ENCODE measurements at places on chromosomes 6 and 20.

- DNase-seq: no peak
Observed at GRCh38 chr6:162706232-162706631, 21.3 kb downstream of the PRKN start.

- DNase-seq: no peak
Observed at GRCh38 chr20:57794600-57795341, 85.0 kb upstream of the PMEPA1 start.

- no peak for DNase-seq
Observed at GRCh38 chr6:163260111-163260895, 154.2 kb upstream of the QKI start.

DNA sequence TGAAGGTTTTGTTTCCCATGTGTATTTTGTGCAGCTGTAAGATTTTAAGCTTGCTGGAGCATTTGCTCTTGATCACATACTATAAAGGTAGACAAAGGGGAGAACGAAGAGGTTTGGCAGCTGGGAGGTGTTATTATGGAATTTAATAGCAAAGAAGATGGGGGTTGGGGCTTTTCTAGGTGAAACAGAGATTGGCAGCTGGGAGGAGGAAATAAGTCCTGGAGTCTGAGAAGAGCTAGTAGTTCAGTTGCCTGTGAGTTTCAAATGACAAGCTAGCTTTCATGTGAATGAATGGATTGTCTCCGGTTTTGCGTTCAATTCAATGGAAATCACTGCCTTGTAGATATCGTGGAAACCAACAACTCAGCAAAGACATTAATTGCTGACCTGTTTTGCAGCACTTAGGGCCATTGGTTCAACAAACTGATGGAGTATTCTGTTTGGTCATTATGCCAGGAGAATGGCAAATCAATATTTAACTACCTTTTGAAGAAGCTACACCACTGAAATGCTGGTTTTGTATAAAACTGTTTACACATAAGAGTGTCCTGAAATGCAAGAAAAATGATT is 38.1 kb upstream of the FLRT3 start:
- DNase-seq: no peak

DNA sequence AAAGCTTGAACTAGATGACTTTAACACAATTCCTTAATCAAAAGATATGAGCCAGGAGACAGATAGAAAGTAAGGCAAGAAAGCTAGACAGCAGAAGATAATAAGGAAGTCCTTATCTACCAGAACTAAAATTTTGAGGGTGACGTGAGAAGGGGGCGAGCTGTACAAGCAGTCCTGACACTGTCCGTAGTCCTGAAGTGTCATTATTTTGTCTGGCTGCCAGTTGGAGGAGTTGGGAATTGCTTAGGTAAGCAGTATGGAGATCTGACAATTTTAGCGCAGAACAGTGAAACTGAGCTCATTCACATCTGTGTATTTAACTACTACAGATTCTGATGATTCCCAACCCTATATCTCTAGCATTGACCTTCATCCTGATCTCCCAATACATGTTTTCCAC is 25.8 kb upstream of the CEP85L start:
- DNase-seq: no peak

DNA sequence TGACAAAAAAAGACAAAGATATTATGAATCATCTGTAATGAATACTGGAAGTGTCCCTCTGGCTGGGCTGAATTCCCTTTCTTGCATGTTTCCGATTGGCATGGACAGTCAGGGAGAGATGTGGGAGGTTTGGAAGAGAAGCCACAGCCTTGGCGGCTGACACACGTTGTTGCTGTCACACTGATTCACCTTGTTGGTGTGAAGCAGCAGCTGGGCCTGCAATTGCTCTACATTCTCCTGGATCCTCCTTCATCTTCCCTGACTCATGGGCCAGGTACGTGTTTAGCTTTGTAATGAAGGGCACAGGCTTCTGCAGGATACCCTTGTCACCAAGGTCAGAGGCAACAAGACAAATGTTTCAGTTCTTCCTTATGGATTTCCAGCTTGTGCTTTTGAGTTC is 13.4 kb upstream of the SMIM8 start:
- no peak for DNase-seq
